Adipose tissue (tissue), 3 donors: ENCODE measurements at places on chromosomes 5 and 9. TPM values are rescaled to one million over a fixed set of nuclear protein-coding genes. Genes with fewer than 3 reads are reported as not detected.

The ZNF462 gene
- 0.79 TPM for polyA plus RNA-seq

The SPINK6 gene
- 0.42 TPM for polyA plus RNA-seq

The FOXD4L6 gene
- not detected for polyA plus RNA-seq

The CDC20B gene
- not detected for polyA plus RNA-seq

The FOXD1 gene
- 0.31 TPM for polyA plus RNA-seq

The GSN gene
- polyA plus RNA-seq, result 1,519 TPM

The NR6A1 gene
- polyA plus RNA-seq, result 0.61 TPM

The PSAT1 gene
- 27.6 TPM for polyA plus RNA-seq

The NPDC1 gene
- 213 TPM for polyA plus RNA-seq

The BTNL9 gene
- 187 TPM for polyA plus RNA-seq

The PCDHGA11 gene
- polyA plus RNA-seq, result 0.32 TPM

The SLC45A2 gene
- polyA plus RNA-seq, result 0.02 TPM

The PCDHA1 gene
- not detected for polyA plus RNA-seq

The COL23A1 gene
- polyA plus RNA-seq, result 0.85 TPM

The ADAMTSL2 gene
- polyA plus RNA-seq, result 2.2 TPM

The PCDHGA7 gene
- polyA plus RNA-seq, result 0.11 TPM

The AK3 gene
- polyA plus RNA-seq, result 49.0 TPM

The AHRR gene
- 1.5 TPM for polyA plus RNA-seq

The RNF208 gene
- 3.5 TPM for polyA plus RNA-seq

The C5orf52 gene
- not detected for polyA plus RNA-seq

The ADAMTS2 gene
- 5.3 TPM for polyA plus RNA-seq

The KIF24 gene
- polyA plus RNA-seq, result 0.29 TPM

The QRFP gene
- polyA plus RNA-seq, result not detected

The WDR38 gene
- polyA plus RNA-seq, result not detected
